ENCODE measurements at places on chromosomes 5 and 9.

- no peak for DNase-seq
Observed at GRCh38 chr5:155822177-155822576, 504.8 kb upstream of the SGCD start.

GRCh38 chr9:7209016-7209715 is 451.4 kb downstream of the KDM4C start:
- no peak for DNase-seq

GRCh38 chr5:181261320-181262049 is 542 bp upstream of the TRIM52 start:
- DNase-seq, result peak; percentile 46

- DNase-seq, result no peak
Observed at GRCh38 chr9:78239506-78239905, 3.6 kb downstream of the CEP78 start.

DNA sequence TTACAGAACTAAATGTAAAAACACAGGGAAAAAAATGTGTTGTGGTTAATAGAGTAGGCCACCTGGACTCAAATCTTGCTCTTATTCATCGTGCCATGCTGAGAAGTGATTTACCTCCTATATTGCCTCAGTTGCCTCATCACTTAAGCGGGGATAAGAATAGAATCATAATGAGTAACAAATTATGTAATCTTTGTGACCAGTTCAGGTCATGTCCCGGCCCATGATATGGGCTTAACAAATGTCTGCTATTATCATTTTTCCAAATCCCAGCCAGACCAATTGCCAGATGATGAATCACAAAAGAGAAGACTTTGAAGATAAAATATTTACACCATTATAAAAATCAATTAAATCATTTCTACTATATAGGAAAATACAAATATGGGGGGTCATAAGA is 89.8 kb downstream of the CDH6 start:
- DNase-seq, result no peak

- no peak for DNase-seq
Observed at GRCh38 chr5:169260896-169261569, 39.9 kb downstream of the SLIT3 start.

- no peak for DNase-seq
Observed at GRCh38 chr9:75904364-75904763, 13.9 kb downstream of the PCSK5 start.

- no peak for DNase-seq
Observed at GRCh38 chr5:15170173-15170572, 298.6 kb upstream of the ANKH start.

GRCh38 chr5:173236531-173237142 is 1.6 kb upstream of the NKX2-5 start:
- DNase-seq, result no peak

DNA sequence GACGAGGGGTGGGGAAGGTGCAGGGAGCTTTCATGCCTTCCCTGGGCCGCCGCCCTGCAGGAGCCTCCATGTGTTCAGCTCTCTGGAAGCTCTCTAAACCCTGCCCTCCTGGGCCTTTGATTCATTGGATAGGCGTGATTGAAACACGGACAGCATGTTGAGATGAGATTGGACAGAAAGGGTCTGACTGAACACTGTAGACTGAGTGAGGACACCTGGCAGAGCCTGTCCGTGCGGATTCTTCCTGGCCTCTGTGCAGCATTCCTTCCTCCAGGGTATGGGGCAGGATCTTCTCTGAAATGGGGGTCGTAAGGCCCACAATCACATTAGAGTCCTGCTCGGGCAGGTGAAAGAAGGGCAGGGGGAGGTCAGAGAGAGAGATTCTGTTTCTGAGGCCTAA is 12.8 kb downstream of the RPL12 start:
- no peak for DNase-seq

- DNase-seq, result no peak
Observed at GRCh38 chr5:1007681-1008450, 736 bp upstream of the NKD2 start.

DNA sequence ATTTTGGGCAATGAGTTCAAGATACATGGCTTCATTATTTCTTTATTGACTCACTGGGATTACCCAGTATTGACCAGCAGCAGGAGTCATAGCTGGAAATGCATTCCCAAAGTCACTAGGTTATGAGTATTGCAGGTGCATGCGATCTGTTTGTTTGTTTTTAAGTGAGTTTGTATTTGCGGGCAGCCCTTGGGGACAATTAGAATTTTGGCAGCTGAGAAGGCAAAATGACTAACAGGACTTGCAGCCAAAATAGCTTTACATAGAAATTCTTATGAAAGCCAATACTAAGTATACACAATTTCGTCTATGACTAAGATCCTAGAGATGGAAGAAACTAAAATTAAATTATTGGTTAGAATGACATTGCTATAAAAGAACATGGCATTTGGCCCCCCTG is 18.1 kb upstream of the RGMB start:
- DNase-seq, result no peak

- DNase-seq, result no peak
Observed at GRCh38 chr9:77876091-77876490, 155.5 kb downstream of the GNAQ start.

- DNase-seq, result no peak
Observed at GRCh38 chr9:130894546-130894945, 2.1 kb downstream of the QRFP start.

DNA sequence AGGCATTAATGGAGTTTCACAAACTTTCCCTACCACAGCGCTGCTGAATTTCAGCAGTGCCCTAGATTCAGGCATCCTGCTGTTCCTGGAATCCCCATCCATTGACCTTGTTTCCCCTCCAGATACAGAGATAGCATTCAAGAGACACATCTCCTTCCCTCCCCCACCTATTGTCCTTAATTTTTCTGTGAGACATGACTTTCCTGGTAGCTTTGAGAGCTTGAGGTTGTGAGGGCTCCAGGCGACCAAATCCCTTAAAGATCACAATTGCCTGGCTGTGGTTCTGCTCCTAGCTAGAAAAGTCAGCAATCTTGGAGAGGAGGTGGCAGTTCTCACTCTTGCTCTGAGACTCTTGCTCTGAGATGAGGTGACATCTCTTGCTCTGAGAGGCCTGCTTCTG is 48.0 kb downstream of the PRR16 start:
- no peak for DNase-seq

- no peak for DNase-seq
Observed at GRCh38 chr9:73079326-73079725, 72.3 kb upstream of the ANXA1 start.

GRCh38 chr5:79853676-79854418 is 137.2 kb downstream of the MTX3 start:
- DNase-seq, result no peak

DNA sequence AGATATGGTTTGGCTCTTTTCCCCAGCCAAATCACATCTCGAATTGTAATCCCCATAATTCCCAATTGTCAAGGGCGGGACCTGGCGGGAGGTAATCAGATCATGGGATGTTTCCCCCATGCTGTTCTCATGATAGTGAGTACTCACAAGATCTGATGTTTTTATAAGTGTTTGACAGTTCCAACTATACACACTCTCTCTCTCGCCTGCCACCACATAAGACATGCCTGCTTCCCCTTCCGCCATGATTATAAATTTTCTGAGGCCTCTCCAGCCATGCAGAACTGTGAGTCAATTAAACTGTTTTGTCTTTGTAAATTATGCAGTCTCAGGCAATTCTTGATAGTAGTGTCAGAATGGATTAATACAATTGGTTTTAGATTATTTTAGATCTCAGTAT is 475.7 kb upstream of the CYLC2 start:
- no peak for DNase-seq

Data from stimulated activated CD4-positive, alpha-beta T cell treated with anti-CD3 and anti-CD28 coated beads, TNF-alpha, amount 100 ng/mL, for 4 hours (primary cell).